ENCODE measurements at places on chromosomes 6 and 20. TPM values are rescaled to one million over a fixed set of nuclear protein-coding genes. Genes with fewer than 3 reads are reported as not detected.

SLC35D3 gene
- total RNA-seq = not detected

PGC gene
- not detected for total RNA-seq

GRM1 gene
- total RNA-seq = not detected

SLC22A7 gene
- total RNA-seq = not detected

CGAS gene
- total RNA-seq = 6.0 TPM

ZBTB46 gene
- total RNA-seq = 34.7 TPM

ADNP gene
- 42.0 TPM for total RNA-seq

EDN3 gene
- not detected for total RNA-seq

C20orf173 gene
- total RNA-seq = not detected

C6orf132 gene
- total RNA-seq = 1.3 TPM

BACH2 gene
- total RNA-seq = 2.0 TPM

MOXD1 gene
- total RNA-seq = 2.2 TPM

PTCRA gene
- not detected for total RNA-seq

LIN28B gene
- not detected for total RNA-seq

HS3ST5 gene
- not detected for total RNA-seq

NKX2-2 gene
- total RNA-seq = not detected

WFDC12 gene
- total RNA-seq = not detected

CALHM6 gene
- total RNA-seq = 0.77 TPM

SIRPA gene
- total RNA-seq = 100 TPM

PHF3 gene
- total RNA-seq = 41.2 TPM

TREML2 gene
- 1.0 TPM for total RNA-seq

CPNE5 gene
- 2.8 TPM for total RNA-seq

RSPH4A gene
- total RNA-seq = 0.58 TPM

CST7 gene
- 11.5 TPM for total RNA-seq

SESN1 gene
- 42.8 TPM for total RNA-seq

LSM14B gene
- 23.7 TPM for total RNA-seq

CD93 gene
- 105 TPM for total RNA-seq

RPN2 gene
- 177 TPM for total RNA-seq

ENTPD6 gene
- total RNA-seq = 54.3 TPM
